MM.1S (cell line): ENCODE measurements at places on chromosomes 2 and 18.

- no peaks in the 10 kb centered on the region for H3K27me3 ChIP-seq
- H3K36me3 ChIP-seq: no peaks in the 10 kb centered on the region
- H3K4me3 ChIP-seq: no peak overlapping the region
- no peak overlapping the region for H3K27ac ChIP-seq
- no peaks in the 10 kb centered on the region for H3K4me1 ChIP-seq
Observed at GRCh38 chr18:48714873-48715272, 176.0 kb downstream of the CTIF start.

DNA sequence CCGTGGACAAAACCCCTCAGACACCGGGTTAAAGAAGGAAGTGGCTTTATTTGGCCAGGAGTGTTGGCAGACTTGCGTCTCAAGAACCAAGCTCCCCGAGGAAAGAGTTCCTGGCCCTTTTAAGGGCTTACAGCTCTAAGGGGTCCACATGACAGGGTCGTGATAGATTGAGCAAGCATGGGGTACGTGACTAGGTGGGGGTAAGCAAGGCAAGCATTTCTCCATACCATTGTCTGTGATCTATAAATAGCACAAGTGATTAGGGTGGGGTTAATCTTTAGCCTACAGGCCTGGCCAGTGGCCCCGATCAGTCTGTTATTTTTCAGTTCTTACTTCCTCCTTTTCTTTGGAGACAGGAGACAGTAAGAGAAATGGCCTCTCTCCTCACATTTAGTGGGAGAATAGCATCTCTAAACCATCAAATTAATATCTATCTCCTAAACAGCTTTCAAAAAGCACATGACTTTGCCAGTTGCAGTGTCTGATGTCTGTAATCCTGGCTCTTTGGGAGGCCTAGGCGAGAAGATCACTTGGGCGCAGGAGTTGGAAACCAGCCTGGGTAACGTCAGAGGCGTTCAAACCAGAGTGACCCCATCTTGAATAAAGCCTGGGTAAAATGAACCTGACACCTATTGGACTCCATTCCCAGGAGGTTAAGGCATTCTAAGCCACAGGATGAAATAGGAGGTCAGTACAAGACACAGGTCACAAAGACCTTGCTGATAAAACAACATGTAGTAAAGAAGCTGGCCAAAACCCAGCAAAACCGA, 18.3 kb upstream of the CNOT11 start:
- H3K4me1 ChIP-seq: no peaks in the 10 kb centered on the region
- H3K36me3 ChIP-seq: no peaks in the 10 kb centered on the region
- no peak for DNase-seq
- H3K27me3 ChIP-seq: no peaks in the 10 kb centered on the region
- no peak overlapping the region for H3K27ac ChIP-seq

GRCh38 chr2:205769879-205770278, 87.6 kb downstream of the NRP2 start:
- H3K4me1 ChIP-seq: peaks cover 14% of the 10 kb centered on the region
- H3K27ac ChIP-seq: peak overlapping the region; percentile 6; the same call in 1 of the 2 replicates
- H3K4me3 ChIP-seq: no peak overlapping the region
- peak; percentile 79 for DNase-seq
- H3K27me3 ChIP-seq: no peaks in the 10 kb centered on the region

GRCh38 chr18:49813069-49813318, 339 bp downstream of the ACAA2 start:
- peaks cover 13% of the 10 kb centered on the region for H3K4me1 ChIP-seq
- DNase-seq: peak; percentile 60
- H3K27ac ChIP-seq: peak overlapping the region; percentile 89

DNA sequence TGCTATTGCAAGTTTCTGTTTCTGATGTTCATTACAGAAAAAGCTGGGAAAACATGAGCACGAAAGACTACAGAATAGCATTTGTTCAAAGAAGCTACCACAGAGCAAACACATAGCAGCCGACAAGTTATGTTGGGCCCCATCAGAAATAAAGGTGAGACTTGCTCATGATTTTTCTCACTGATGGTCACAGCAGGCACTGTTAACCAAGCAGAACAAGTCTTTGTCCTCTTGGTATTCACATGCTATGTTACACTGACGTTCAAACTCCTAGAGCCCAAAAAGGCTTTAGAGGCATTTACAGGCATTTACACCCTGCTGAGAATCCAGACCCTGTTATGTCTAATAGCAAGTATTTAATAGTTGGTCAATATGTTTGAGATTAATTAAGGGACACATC, 235.0 kb upstream of the HNMT start:
- H3K4me3 ChIP-seq: no peak overlapping the region
- no peaks in the 10 kb centered on the region for H3K4me1 ChIP-seq
- no peaks in the 10 kb centered on the region for H3K36me3 ChIP-seq
- H3K27ac ChIP-seq: no peak overlapping the region
- no peaks in the 10 kb centered on the region for H3K27me3 ChIP-seq

GRCh38 chr18:27789406-27789805, 387.5 kb downstream of the CDH2 start:
- no peaks in the 10 kb centered on the region for H3K27me3 ChIP-seq
- H3K4me1 ChIP-seq: no peaks in the 10 kb centered on the region
- no peak overlapping the region for H3K4me3 ChIP-seq
- H3K27ac ChIP-seq: no peak overlapping the region

DNA sequence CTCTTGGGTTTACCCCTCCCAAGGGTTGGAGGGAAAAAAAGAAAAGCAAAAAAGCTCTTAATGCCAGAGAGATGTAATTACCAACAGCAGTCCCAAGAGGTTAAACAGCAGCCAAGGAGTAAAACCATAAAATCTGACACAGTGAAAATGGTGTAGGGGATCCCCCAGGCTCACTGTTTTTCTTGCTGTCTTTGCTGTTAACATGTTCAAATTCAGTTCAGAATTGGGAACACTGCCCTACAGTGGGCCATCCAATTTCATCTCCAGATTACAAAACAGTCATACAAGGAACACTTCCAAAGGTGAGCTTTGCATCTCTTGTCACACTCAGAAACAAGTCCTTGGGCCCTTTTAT, 54.5 kb downstream of the PLEKHM3 start:
- H3K27ac ChIP-seq: no peak overlapping the region
- no peak overlapping the region for H3K4me3 ChIP-seq
- H3K36me3 ChIP-seq: no peaks in the 10 kb centered on the region
- no peaks in the 10 kb centered on the region for H3K27me3 ChIP-seq
- H3K4me1 ChIP-seq: peaks cover 21% of the 10 kb centered on the region
- DNase-seq: no peak

- H3K4me3 ChIP-seq: no peak overlapping the region
- H3K36me3 ChIP-seq: no peaks in the 10 kb centered on the region
- H3K4me1 ChIP-seq: no peaks in the 10 kb centered on the region
- no peak overlapping the region for H3K27ac ChIP-seq
- no peaks in the 10 kb centered on the region for H3K27me3 ChIP-seq
Observed at GRCh38 chr2:28257182-28257581, 135.5 kb upstream of the FOSL2 start.

DNA sequence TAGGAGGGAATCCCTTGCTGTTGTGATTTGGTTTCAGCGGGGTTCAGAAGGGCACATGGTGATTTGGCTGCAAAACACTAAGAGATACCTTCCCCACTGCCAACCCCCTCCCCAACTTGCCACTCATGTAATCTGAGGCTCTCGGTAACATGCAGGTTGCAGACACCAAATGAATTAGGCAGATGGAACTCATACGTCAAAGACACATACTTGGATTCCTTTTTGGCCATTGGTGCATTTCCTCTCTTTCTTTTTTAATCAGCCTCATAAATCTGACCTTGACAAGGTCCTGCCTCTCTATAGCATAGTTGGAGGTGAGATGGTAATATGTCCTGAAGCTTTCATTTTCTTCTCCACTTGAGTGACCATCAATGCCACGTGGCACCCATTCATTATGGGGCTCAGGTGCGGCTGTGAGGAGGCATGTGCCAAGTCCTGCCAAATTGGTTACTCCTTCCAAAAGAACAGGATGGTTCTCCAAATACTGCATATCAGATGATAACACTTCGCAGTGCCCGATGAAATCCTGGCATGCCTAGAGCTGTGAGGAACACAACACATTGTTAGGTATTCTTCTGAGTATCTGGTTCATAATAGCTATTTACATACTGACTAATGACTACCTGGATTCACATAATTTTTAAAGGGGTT, 8.3 kb upstream of the TMEM178A start:
- no peaks in the 10 kb centered on the region for H3K36me3 ChIP-seq
- no peaks in the 10 kb centered on the region for H3K4me1 ChIP-seq
- H3K27me3 ChIP-seq: no peaks in the 10 kb centered on the region
- H3K27ac ChIP-seq: no peak overlapping the region
- DNase-seq: no peak

DNA sequence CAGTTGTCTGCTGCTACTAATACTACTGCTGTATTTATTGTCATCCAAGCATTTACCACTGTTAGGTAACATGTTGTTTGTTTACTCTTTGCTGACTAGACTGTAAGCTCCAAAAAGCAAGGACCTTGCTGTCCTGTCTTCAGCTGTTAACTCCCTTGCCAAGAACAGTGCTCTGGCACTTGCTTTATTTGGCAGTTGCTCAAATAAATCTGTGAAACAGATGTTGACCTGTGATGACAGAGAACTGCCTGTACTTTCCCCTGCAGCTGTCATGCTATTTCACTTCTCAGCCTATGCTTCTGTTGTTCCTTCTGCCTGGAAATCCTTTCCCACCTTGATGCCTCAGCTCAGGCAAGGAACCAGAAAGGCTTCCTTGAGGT, 181.2 kb downstream of the ATAD2B start:
- H3K27ac ChIP-seq: no peak overlapping the region
- no peaks in the 10 kb centered on the region for H3K36me3 ChIP-seq
- H3K4me1 ChIP-seq: no peaks in the 10 kb centered on the region
- H3K27me3 ChIP-seq: no peaks in the 10 kb centered on the region
- no peak for DNase-seq

GRCh38 chr2:44941551-44942234, at the start of gene SIX3:
Gene SIX3, plus strand, starts transcription at chr2:44941702. Its CDS starts 403 bp downstream, at chr2:44942105.
- H3K4me3 ChIP-seq: peak within 1 kb of the TSS; percentile 56
- DNase-seq: peak; percentile 61
- H3K27me3 ChIP-seq: peaks cover 53% of the 10 kb centered on the region
- H3K27ac ChIP-seq: no peak within 1 kb of the TSS

DNA sequence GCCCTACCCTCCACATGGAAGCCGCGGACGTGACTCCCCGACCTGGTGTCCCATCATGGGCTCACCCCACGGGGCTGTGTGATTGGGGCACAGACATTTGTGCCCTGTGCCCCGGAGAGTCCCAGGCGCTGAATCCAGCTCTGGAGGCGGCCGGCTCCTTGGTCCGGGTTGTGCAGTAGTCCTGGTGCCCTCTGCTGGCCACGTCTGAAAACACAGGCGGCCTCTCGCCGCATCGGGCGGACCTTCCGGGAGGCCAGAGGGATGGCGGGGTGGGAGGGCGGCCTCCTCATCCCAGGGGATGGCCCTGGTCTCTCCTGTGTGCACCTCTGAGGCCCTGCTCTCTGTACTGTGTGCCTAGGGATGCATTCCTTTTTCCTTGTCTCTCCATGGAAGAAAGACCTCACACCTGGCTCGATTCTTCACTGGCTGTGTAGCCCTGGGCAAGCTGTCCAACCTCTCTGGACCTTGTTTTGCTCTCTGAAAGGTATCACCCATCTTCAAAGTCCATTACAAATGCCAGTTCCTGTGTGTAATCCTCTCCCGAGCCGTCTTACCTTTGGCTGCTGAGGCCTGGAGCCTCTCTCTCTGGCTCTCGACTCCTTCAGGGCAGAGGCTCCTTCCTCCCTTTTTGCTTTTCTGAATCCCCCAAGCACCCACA, 27.6 kb downstream of the CELF4 start:
- no peaks in the 10 kb centered on the region for H3K4me1 ChIP-seq
- H3K36me3 ChIP-seq: no peaks in the 10 kb centered on the region
- DNase-seq: peak; percentile 36
- H3K27ac ChIP-seq: no peak overlapping the region

GRCh38 chr2:48235076-48235475, 294.9 kb upstream of the STON1 start:
- H3K4me3 ChIP-seq: no peak overlapping the region
- no peak for DNase-seq

- H3K4me3 ChIP-seq: no peak overlapping the region
- H3K27ac ChIP-seq: no peak overlapping the region
Observed at GRCh38 chr18:42157878-42158277, 202.8 kb downstream of the PIK3C3 start.

DNA sequence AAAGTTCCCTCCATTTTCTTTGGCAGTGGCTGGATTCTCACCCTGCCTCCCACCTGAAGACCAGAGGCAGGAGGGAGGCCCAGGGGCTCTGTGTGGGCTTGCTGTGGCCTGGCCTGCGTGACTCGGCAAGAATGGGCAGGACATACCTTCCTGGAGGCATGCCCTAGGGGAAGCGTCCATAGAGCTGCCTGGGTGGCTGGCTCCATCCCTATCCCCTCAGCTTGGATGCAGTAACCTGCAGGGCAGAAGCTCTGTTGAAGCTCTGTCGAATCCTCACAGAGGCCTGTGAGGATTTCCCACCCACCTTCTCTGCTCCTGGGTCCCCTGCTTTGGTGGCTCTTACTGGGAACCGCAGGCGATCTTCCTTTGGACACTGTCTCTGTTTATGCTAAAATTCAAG, 1.3 kb upstream of the PRSS56 start:
- H3K36me3 ChIP-seq: no peaks in the 10 kb centered on the region
- DNase-seq: no peak
- no peak overlapping the region for H3K27ac ChIP-seq

- H3K4me3 ChIP-seq: no peak overlapping the region
- DNase-seq: no peak
- peaks cover 13% of the 10 kb centered on the region for H3K4me1 ChIP-seq
Observed at GRCh38 chr18:49565612-49566011, 3.8 kb downstream of the LIPG start.

DNA sequence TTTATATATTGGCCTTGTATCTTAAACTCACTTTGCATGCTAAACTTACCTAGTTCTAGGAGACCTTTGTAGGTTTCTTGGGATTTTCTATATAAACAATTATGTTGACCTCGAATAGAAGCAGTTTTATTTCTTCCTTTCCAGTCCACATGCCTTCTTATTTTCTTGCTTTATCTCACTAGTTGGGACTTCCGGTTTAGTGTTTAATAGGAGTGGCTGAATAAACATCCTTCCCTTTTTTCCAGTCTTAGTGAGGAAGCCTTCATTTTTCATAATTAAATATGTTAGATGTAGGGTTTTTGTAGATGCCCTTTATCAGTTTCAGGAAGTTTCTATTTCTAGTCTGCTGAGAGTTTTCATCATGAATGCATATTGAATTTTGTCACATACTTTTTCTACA, 347.3 kb upstream of the HNRNPA3 start:
- no peaks in the 10 kb centered on the region for H3K36me3 ChIP-seq
- H3K27ac ChIP-seq: no peak overlapping the region
- DNase-seq: no peak

GRCh38 chr2:199433204-199433832, 24.4 kb downstream of the SATB2 start:
- no peak for DNase-seq
- no peaks in the 10 kb centered on the region for H3K36me3 ChIP-seq
- H3K4me3 ChIP-seq: no peak overlapping the region
- H3K27ac ChIP-seq: no peak overlapping the region
